ENCODE measurements at places on chromosomes 7 and 10.

DNA sequence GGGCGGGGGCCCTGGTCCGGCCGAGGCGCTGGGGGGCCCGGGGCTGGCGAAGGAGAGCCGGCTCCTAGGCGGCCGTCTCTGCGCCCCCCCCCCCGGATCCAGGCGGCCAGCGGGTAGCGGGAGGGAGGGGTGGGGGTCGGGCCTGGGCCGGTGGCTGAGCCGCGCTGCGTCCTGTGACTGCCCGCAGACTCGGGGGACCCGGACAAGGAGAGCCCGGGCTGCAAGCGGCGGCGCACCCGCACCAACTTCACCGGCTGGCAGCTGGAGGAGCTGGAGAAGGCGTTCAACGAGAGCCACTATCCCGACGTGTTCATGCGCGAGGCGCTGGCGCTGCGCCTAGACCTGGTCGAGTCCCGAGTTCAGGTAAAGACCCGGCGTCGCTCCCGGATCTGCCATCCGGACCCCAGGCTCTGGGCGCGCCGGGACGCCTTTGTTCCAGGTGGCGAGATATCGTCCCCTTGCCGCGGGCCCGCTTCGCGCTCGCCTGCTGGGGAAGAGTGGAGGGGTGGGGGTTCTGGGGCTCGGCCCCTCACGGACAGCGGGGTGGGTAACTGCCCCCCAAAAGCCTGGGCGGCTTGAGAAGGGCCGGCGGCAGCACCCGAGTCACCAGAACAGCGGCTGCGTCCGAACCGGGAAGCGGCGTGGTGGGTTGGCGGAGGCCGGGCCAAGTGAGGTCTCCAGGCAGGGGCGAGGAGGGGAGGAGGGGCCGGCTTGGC, 819 bp downstream of the UNCX start:
- DNase-seq = no peak

DNA sequence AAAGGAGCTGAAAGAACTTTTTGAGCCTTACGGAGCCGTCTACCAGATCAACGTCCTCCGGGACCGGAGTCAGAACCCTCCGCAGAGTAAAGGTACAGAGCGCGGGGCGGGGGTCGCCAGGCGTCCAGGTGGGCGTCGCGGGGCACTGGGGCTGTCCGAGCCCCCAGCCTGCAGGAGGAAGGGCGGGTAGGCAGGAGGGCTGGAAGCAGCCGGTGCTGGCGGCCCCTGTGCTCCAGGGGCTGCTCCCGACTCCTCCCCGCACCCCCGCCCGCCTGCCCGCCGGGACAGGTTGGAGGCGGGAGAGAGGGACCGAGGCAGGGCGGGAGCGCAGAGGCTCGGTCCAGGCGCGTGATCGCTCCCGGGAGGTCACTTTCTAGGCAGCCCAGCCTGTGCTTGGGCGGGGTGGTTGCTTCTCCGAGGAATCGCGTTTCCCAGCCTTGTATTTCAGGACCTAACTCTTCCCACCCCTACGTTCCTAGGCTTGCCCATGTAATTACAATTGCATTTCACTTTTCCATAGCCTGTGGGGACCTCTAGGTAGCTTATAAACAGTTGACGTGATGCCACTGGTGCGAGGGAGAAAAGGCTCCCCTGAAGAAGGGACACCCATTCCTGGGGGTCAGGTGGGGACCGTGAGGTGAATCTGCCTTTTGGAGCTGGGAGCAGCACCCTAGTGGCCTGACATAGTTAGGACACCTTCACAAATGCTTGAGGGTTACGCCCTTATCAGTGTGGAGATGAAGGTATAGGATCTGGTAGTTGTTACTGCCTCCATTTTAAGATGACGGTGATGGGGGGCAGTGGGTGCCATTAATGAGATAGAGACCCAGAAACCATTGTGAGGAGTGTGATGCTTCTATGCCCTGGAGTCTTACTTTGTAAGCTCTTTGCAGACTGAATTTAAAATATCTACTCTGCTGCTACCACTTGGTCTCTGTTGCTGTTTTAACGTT, 148.2 kb downstream of the CELF2 start:
- DNase-seq = no peak

DNA sequence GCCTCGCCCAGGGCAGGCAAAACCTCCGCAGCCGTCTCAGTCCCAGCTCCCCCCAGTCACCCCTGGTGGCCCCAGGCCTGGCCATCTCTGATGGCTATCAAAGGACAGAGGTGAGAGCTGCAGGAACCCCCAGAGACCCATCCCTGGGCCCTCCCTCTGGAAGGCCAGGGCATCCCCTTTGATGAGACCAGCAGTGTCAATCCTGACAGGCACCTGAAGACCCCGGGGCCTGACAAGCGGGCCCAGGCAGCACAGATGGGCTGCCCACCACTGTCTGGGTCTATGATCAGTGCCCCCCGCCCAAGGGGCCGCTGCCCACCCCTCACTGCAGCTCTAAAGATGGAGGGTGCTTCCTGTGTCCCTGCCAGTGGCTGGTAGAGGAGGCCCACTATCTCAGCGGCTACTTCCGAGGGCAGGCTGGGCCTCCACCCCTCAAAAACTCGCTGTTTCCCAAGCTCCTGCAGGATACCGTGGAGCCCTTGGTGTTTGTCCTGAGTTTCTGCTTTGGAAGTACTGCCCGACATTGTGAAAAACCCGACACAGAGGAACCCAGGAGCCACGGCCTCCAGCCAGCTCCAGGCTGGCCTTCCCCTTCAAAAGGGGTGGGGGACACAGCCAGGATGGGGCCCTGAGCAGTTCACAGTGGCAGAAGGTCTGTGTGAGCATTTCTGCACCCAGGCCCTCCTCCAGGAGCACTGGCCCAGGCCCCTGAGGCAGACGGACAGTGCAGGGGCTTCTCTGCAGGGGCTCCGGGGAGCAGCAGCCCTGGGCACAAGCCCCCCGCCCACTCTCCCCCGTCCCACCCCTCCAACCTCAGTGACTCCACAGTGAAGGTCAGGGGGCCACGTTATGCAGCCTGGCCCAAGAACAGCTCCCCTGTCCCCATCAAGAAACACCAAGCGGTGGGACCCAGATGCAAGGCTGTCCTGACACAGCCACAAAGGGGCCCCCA, 99.2 kb downstream of the PDGFA start:
- DNase-seq = no peak

GRCh38 chr10:88991161-88991898, 732 bp downstream of the FAS start:
- peak; percentile 70 for DNase-seq

DNA sequence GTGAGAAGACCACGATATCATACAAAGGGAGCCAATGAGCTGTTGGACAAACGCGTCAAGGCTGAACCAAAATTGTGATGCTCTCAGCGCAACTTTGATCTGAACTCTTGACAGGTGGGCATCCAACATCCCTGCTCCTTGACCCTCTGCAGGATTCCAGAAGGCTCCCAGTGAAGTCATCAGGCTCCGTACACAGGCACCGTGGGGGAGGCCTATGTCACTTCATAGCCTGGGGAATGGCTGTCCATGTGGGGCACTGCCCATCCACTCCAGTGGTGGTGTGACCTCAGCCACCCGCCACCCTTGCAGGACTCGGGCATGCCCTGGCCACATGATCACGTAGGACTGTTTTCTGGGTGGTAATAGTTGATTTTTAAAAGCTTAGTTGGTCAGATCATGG, 233.8 kb upstream of the GRB10 start:
- DNase-seq = no peak

DNA sequence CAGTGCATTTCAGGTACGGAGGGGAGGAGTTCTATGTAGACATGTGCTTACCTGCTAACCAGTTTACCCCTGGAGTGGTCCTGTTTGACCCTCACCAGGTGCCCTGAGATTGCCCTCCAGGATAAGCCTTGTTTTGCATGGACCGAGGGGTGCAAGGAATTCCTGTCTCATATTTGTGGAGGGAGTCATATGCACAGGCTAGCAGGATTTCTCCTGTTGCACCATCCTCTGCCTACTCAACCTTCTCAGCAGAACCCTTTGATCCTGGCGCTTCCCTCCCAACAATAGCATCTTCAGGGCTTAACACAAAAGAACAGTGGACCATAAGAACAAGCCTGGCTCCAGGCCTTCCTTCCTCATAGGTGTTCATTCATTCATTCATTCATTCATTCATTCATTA, 7.2 kb downstream of the TRPV6 start:
- no peak for DNase-seq

- DNase-seq = peak; percentile 9
These were observed 66.4 kb downstream of the EXOC6 start for GRCh38 chr10:92914478-92915325.

DNA sequence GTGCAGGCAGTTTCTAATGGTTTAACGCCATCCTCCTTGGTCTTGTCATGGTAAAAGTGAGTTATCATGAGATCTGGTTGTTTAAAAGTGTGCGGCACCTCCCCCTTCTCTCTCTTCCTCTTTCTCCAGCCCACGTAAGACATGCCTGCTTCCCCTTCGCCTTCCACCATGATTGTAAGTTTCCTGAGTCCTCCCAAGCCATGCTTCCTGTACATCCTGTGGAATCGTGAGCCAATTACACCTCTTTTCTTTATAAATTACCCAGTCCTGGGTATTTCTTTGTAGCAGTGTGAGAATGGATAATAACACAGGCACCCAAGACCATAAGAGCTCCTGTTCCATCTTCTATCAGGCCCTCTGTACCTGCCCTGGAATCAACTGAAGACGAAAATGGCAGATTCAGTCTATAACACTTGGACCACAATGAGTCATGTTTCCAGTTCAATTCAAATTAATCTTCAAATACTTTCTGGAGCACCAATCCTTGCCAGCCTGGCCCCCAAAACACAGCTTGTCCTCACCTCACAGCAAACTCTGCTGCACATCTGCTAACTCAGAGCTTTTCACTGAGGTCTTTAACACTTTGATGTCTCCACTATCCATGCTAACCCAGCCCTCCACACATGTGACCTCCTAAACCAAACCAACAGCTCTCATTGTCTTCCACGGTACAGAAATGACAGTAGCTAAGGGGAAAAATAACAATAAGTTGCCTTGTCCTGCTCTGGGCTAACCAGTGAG, 73.2 kb downstream of the SFMBT2 start:
- DNase-seq = no peak

DNA sequence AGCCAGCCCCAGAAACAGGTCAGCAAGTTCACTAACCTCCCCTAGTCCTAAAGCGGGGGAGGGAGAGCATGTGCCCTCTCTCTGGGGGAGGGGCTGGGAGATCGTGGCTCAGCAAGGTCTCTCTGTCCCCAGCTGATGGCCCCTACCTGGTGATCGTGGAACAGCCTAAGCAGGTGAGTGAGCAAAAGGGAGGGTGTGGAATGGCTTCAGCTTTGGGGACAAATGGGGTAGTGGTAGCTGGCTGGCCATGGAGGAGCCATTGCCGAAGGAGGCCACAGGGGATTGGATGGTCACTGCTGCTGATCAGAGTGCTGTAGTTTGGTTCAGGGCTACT, 779 bp downstream of the NFKB2 start:
- DNase-seq = no peak

DNA sequence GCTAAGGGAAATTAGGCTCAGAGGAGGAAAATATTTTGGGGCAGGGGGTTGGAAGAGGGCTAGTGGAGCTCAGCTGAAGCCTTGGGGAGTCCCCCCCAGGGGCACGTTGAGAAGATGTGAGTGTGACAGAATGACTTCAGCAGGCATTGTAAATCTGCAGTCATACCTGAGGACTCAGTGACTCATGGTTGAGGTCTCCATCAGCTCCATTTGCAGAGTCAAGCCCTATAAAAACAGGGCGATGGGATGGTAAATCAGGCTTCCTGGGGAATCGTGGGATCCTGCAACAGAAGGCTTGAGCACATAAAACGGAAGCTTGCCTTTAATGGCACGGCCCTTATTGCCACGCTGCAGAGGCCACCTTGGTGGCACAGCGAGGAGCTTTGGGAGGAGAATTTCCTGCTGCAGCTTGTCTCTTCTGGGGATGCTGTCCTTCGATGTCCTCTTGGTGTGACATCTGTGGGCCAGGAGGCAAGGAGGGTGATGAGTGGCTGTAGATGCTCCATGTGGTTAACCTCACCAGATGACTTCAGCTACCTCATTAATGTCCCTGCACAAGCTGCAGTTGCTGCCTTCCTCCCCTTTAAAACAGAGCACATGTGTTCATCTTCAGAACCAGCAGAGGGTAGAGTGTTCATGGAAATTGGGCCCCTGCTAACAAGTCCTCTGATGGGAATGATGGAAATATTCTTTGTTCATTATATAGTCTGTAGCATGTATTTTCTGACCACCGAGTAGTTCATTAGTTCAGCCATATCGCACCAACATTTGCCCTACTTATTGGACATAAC, 285.9 kb downstream of the LRMDA start:
- peak; percentile 13 for DNase-seq

DNA sequence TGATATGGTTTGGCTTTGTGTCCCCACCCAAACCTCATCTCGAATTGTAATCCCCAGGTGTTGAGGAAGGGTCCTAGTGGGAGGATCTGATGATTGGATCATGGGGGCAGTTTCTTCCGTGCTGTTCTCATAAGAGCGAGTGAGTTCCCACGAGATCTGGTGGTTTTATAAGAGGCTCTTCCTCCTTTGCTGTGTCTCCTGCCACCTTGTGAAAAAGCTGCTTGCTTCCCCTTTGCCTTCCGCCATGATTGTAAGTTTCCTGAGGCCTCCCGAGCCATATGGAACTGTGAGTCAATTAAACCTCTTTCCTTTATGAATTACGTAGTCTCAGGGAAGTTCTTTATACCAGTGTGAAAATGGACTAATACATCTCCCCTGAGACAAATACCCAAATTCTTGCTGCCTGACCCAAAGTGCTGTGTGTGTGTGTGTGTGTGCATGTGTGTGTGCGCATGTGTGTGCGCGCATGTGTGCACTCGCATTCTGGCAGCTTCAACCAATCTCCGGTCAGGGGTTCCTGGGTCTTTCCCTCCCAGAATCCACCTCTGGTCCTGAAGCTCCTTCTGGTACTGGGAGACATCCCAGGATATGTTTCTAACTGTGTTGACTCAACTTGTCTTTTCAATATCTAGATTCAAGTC, 98.1 kb upstream of the LRRC4 start:
- DNase-seq = no peak

DNA sequence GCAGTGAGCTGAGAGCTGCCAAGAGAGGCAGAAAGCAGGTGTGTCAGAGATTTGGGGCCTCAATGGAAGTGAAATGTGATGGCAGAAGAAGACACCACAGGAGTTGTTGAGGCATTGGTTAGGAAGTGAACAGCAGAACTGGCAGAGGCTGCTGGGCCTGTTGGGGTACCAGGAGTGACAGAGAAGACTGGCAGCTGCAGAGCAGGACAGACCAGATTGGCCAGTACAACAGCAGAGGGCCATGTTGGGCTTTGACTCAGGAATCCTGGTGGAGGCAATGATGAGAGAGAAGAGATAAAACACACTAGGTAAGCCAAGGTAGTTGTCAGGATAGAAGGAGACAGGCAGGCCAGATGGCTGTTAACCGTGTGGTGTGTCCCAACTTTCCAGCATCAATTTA, 19.9 kb upstream of the HERPUD2 start:
- no peak for DNase-seq

GRCh38 chr7:157952050-157952667, 615.4 kb downstream of the DNAJB6 start:
- DNase-seq = no peak

DNA sequence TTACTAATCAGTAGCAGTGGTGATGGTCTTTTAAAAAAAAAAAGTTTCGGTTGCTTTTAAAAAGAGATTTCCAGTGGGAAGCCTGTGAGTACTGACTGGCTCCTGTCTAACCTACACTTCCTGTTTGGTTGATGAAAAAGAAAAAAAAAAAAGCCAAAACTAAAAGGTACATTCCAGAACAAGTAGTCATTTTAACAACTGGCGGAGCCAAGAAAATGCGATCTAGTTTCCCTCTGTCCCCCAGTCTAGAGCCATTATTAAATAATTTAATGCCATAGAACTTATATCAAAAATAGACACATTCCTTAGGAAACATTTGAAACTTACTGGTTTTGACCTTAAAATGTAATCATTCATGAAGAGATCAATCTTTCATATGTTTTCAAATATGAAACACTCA, 254.2 kb upstream of the C7orf33 start:
- no peak for DNase-seq
